Stimulated activated CD8-positive, alpha-beta memory T cell treated with anti-CD3 and anti-CD28 coated beads, Interleukin-7, amount 100 ng/mL, for 1 hour (primary cell): ENCODE measurements at places on chromosomes 7 and 10.

DNA sequence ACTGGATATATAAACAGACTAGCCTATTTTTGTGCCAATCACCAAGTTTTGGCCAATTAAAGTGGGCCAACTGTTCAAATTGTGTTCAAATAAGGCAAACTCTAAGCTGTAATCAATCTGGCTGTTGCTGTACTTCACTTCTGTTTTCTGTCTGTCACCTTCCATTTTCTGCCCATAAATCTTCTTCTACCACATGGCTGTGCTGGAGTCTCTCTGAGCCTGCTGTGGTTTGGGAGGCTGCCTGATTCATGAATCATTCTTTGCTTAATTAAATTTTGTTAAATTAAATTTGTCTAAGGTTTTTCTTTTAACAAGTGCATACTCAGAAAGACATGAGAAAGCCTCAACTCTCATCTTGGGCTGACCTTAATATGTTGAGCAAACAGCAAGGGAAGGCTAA, 172.6 kb upstream of the VIPR2 start:
- DNase-seq = no peak

DNA sequence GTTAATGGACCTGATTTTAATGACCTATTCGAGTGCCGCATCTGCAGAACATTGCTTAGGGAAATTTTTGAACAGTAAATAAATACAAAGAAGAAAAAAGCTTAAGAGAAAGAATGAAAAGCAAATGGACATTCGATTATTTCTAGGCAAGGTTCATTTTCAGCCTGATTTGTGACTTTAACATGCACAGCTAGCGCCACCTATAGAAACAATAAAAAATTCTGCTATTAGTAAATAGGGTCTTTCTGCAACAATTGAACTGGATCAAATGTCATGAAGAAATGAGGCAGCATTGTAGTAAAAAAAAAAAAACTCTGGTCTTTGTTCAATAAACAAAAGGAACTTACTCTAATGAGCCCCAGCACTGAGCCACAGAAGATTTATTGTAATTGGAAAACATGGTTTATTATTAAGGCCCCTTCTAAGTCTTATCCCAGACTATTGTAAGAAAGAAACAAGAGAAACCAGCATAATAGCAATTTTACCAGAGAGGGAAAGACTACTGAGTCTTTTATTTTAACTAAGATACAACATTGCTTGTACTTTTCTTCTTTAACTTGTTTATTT, 41.4 kb upstream of the GHITM start:
- no peak for DNase-seq

DNA sequence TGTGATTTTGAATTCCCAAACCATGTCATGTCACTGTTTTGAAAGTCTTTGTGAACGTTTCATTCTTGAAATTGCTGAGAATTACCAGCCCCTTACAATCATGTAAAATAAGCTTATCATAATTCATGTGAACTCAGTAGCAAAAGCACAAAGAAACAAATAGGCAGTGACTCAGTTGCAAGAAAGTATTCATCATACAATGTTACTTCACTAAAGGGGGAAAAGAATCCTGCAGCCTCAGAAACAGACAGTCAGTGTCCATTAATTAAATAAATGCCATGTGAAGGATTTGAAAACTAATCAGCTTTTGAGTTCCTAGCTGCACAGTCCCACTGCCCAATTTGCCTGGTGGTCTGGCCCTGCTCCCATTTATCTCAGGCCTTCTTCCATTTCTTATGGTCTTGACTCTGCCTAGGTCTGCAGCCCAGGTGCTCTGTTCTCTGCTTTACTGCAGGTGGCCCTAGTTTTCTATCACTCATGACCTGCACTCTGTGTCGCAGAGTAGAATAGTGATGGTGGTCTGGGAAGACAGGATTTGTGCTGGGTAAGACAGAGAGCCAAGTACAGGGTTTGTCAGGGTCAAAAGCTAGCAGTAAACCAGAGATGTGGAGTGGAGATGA, 99.7 kb downstream of the PLCE1 start:
- no peak for DNase-seq

- DNase-seq = no peak
Measured at GRCh38 chr10:15719049-15719898, 448 bp downstream of the ITGA8 start.

DNA sequence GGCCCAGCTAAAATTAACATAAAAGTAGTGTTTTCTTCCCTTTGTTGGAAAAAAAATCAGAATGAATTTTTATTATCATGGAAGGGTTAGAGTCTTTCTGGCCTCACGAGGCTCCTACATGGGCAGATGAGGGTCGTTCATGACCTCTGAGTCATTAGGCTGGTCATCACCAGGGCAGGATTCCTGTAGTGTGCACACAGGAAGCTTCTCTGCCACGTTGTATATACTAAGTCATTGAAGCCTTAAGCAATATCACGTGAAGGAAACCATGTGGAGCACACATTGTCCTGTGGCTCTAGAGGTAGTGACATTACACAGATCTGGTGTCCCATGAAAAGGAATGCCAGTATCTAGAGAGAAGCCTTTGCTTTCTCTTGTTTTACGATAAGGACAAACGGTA, 84.7 kb upstream of the C1QL3 start:
- no peak for DNase-seq

DNA sequence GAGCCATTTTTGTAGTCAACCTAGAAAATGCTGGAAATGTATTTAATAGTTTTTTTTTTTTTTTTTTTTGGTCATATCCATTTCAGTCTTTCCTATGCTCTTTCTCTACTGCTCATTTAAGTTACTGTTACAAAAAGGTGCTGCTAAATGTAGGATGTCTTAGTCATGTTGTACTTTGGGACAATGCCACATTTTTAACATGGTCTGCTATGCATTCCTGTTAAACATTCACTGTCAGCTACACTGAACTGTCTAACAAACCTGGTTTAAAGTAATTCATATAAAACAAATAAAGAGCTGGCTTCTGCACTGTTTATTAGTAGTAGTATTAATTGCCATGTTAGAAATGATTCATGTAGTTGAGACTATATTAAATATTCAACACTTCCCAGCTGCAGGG, 108.6 kb downstream of the NSUN6 start:
- DNase-seq = no peak
